ENCODE measurements at places on chromosomes 5 and 9. TPM values are rescaled to one million over a fixed set of nuclear protein-coding genes. Genes with fewer than 3 reads are reported as not detected.

NSA2 gene
- 142 TPM for total RNA-seq

PTGR1 gene
- total RNA-seq, result not detected

- DNase-seq, result no peak
These were observed 126.2 kb upstream of the DMRT1 start for GRCh38 chr9:715300-715699.

- DNase-seq, result no peak
These were observed 764 bp downstream of the ANKRA2 start for GRCh38 chr5:73564675-73565074.

DNA sequence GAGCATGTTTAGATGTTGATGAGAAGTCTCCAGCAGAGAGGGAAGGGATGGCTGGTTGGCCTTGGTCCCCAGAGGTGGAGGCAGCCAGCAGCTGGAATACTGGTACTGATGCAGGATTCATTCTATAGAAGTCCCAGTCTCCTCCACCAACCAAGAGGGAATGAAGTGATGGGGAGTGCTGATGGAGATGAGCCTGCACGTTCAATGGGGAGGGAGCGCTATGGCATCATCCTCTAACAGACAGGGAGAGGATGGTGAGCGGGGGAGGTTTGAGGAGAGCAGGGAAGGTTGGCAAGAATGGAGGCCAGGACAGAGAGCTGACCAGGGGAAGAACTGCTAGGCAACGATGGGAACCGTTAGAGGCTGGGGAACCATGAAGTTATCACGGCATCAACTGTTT lies 159.8 kb upstream of the MVB12B start:
- no peak for DNase-seq

GRCh38 chr9:117461386-117461785 lies 46.5 kb upstream of the ASTN2 start:
- no peak for DNase-seq
